ENCODE measurements at places on chromosomes 11 and 22.

DNA sequence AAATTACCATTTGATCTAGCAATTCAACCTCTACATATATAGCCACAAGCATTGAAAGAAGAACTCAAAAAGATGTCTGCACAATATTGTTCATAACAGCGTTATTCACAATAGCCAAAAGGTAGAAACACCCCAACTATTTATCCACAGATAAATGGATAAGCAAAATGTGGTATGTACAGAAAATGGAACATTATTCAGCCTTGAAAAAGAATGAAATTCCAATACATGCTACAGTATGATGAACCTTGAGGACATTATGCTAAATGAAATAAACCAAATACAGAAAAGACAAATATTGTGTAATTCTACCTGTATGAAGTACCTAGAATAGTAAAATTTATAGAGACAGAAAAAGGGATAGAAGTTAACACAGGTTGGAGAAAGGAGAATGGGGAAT is 2.6 kb upstream of the ETS1 start:
- DNase-seq, result no peak

DNA sequence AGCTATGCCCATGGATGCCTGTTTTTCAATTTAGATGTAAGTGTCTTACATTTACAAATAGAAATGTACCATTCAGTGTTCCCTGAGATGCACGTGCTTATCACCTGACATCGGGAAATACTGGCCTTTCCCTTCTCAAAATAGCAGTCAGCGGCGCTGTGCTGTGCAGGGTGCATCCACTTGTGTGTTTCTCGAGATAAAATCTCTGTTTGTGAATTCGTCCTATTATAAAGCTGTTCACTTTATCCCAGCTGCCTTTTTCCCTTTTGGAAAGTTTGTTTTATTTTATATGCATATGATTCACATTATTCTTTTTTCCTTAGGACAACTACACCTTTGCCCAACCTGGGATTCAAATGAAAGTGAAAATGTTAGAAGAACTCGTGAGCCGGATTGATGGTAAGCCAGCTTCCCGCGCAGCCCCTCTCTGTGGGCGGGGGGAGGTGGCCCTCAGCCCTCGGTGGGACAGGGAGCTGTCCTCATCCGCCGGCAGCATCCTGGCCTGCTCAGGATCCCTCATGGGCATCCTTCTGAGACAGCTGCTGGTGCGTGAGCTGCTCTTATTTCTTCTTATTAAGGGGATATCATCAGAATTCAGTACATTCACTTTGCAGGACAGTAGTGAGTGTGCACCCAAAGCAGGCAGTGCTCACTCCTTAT is 235.0 kb downstream of the TBC1D22A start:
- DNase-seq, result no peak

DNA sequence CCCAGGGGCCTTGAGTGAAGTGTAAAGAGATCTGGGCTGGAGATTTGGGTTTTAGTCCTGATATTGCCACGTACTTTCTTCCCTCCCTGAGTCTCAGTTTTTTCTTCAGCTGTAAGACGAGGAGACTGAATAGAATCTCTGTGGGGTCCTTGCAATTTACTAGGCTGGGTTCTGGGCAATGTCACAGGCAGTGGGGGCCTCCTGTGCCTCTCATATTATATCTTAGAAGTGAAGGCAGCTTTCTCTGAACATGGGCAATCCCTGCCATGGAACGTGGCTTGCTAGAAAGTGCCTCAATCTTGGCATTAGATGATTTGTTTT is 62.0 kb upstream of the PTPRJ start:
- no peak for DNase-seq

- DNase-seq, result no peak
These were observed 603 bp upstream of the PDGFB start for GRCh38 chr22:39245130-39246039.

- no peak for DNase-seq
These were observed 11.4 kb downstream of the FLI1 start for GRCh38 chr11:128705124-128705920.

Measured in stimulated activated naive CD4-positive, alpha-beta T cell treated with Interleukin-2 at 50 U/mL for 16 hours (primary cell).